ENCODE measurements at places on chromosomes 1 and 21.

DNA sequence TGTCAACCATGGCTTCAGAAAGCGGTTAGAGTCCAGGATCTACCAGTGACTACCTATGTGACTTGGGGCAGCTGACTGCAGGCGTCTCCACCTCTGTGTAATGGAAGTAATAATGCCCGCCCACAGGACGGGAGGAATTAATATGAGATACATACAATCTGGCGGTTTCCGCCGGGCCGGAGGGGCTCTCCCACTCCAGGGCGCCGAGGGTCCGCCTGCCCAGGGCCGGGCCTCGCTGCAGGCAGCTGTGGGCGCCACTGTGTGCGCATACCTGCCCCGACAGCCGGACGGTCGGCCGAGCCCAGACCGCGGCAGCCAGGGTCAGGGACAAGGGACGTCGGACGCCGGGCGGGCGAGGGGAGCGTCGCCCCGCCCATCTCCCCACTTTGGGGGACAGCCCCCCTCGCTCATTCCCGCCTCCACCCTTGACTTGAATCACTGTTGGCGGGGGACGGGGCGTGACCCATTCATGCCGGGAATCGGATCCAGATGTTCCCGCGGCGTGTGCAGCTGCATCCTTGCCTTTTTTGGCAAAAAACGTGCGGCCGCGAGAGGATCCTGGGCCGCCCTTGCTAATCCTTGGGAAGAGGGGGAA, 6.0 kb upstream of the SF3A3 start:
- peak overlapping the region; percentile 97 for H3K27ac ChIP-seq
- H3K27me3 ChIP-seq: no peaks in the 10 kb centered on the region
- DNase-seq: peak; percentile 96
- peaks cover 65% of the 10 kb centered on the region for H3K4me1 ChIP-seq
- peak overlapping the region; percentile 41 for H3K4me3 ChIP-seq

- no peak for DNase-seq
- H3K27me3 ChIP-seq: no peaks in the 10 kb centered on the region
- no peak overlapping the region for H3K27ac ChIP-seq
- H3K36me3 ChIP-seq: peaks cover 15% of the 10 kb centered on the region
- H3K4me3 ChIP-seq: no peak overlapping the region
These were observed 262.7 kb downstream of the PBX1 start for GRCh38 chr1:164821648-164822047.

GRCh38 chr1:228047183-228047466, 35.4 kb upstream of the ARF1 start:
- no peaks in the 10 kb centered on the region for H3K27me3 ChIP-seq
- peak; percentile 29 for DNase-seq
- H3K4me1 ChIP-seq: no peaks in the 10 kb centered on the region
- H3K4me3 ChIP-seq: no peak overlapping the region
- H3K36me3 ChIP-seq: no peaks in the 10 kb centered on the region

- H3K27me3 ChIP-seq: no peaks in the 10 kb centered on the region
- H3K36me3 ChIP-seq: no peaks in the 10 kb centered on the region
- no peak overlapping the region for H3K4me3 ChIP-seq
These were observed 36.8 kb downstream of the MAB21L3 start for GRCh38 chr1:116147972-116148371.

All from sigmoid colon (tissue), 7 donors.